ENCODE measurements at places on chromosomes 16 and 17.

DNA sequence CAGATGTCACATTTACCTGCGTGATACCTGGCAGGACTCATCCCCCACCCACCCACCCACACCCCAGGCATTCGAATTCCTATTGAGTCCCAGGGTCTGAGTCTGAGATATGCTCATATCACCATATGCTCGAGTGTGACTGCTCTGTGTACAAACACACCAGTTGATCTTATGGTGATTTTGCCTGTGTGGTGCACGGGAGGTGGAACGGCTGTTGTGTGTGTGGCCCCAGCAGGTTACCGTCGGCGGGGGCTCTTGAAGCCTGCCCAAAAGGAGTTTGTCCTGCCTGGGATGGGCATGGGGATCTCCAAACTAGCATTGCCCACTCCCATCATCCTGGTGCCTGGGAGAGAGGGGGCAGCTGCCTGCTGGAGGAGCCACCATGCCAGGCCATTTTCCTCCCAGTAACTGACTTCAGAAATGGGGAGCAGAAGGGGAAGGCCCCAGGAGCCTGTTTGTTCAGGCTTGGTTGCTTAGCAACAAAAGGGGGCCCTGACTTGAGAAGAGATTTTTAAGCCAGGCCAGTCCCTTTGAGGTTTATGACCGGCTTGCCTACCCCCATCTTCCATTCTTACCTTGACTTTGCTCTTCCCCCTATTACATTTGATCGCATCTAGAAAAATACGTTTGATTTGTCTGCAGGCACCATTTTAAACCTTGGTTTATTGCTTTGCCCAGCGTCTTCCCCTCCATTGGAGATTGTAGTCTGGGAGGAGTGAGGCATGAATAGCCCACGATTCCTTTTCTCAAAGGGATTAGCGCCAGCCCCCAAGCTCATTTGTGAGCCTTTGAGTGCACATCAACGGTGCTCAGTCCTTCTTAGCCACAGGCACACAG lies 217.7 kb downstream of the CCDC182 start:
- no peak for DNase-seq

DNA sequence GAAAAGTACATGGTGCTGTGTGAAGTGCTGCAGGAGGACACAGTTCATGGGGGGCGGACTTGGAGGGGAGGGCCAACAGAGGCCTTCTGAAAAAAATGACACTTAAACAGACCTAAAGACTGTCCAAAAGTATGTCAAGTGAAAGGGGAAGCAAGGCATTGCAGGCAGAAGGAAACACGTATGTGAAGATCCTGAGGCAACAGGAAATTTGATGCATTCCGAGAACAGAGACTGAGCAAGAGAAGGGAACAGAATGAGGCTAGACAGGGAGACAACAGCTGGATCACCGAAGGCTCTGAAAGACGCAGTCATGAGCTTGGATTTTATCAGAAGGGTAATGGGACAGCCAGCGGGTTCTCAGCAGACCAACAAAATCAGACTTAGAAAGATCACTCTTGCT lies 1.1 kb downstream of the IFT20 start:
- no peak for DNase-seq

DNA sequence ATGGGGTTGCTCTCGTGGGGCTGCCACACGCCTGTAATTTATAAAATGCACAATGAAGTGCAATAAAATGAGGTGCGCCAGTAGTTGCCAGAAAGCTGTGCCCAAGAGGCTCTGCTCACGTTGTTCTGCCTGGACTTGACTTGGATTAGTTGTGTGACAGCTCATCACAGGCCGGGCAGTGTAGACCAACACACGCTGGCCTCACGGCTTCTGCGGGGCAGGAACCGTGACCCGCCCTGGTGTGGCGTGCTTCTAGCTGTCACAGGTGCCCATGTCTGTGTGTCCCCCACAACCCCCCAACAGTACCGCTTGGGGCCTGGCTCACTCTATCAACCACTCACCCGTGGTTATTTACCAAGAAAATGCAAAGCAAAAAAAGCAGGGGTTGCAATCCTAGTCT lies 112.2 kb upstream of the ZNF750 start:
- no peak for DNase-seq

DNA sequence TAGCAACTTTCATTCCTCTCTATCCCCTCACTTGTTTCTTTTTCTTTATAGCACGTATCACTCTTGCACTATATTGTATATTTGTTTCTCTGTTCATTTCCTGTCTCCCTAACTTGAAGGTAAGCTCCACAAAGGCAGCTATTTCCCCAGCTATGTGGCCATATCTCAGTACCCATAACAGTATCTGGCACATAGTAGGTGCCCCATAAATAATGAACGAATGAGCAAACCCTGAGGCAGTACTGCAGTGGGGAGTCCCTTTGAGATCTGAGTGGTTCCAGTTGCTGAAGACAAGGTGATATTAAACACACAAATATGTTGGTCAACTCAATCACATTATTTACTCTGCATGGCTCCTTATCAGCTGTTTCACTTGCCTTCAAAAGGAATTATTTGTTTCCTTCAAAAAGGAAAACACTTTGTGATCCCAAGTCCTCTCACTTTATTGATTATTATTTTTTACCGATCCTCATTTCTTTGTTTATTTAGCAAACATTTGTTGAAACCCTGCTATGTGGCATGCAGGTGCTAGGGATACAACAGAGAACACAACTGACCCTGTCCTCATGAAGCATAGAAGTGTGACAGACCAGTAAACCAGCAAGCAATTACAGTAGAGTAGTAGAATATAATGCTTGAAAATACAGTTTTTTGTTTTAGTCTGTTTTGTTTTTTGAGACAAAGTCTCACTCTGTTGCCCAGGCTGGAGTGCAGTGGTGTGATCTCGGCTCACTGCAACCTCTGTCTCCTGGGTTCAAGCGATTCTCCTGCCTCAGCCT lies 5.7 kb upstream of the ADAP2 start:
- DNase-seq = no peak

DNA sequence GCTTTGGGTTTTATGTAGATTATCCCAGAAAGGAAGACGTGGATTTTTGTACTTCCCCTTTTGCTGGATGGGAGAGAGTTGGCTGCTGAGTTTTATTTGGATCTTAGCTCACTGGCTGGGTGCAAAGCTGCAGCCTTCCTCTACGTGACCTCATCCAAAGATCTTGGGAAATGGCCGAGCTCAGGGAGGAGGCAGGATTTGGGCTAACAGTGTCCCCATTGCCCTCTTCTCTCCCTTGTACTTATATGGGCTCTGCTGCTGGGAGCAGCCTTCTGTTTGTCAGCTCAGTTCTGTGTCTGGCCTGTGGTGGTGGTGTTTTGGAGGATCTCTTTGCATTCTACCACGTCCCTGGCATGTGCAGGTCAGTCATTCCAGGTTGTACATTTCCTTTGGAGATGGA lies 2.0 kb downstream of the AOC3 start:
- DNase-seq = no peak

DNA sequence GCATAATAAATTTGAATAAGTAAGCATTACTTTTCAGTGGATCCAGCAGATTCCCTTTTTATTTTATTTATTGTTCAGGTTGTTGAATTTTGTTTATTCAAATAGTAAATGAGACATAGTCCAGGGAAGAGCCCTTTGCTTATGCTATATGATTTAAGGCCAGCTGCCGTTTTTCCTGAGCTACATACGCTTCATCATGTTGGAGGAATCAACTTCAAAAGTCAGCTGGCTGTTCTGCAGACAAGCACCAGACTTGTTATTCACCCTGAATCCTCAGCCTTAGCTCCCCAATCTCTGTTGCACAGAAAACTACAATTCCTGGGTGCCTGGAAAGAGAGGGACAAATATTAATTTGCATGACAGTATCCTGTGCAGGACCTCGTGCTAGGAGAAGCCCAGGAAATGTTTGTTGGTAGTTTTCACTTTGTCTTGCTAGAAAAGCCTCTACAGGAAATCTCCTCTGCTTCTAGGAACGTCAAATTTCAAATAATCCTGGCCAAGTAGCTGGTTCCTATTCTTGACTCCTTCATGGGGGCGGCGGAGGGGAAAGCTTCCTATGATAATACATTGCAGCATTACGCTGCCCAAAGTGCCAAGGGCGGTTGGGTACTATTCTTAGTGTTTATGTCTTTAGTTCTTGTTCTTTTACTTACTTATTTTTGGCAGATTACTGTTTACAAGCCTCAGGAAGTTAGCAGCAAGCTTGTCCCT lies 101.6 kb downstream of the PRKCA start:
- DNase-seq = no peak

DNA sequence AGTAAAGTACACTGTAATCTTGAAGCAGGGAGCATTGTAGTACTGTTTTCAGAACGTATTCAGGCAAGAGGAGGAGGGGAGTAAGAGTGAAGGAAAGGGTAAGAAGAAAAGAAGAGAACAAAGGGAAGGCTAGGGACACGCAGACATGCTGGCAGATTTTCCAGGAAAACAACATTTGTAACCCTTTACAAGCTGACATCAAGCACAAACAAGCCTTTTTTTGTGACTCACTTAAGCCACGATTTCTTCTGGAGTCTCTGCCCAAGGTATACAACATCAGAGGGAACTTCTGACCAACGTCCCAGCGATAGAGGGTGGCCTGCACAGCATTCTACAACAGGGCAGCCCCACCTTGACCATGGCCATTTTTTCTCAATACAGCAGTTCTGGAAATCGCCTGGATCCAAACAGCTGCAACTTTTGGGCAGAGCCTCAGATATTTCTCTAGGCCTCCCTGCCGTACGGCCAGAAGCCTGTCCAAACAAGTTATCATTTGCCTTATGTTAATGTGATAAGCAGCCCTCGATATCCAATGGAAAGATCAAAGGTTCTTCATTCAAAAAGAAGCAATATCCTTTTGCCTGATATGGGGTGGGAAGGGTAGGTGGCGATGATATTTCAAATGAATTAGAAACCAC lies 247.3 kb downstream of the ZFHX3 start:
- no peak for DNase-seq

- no peak for DNase-seq
Observed at GRCh38 chr17:19750020-19750572, 2.0 kb upstream of the ALDH3A1 start.

DNA sequence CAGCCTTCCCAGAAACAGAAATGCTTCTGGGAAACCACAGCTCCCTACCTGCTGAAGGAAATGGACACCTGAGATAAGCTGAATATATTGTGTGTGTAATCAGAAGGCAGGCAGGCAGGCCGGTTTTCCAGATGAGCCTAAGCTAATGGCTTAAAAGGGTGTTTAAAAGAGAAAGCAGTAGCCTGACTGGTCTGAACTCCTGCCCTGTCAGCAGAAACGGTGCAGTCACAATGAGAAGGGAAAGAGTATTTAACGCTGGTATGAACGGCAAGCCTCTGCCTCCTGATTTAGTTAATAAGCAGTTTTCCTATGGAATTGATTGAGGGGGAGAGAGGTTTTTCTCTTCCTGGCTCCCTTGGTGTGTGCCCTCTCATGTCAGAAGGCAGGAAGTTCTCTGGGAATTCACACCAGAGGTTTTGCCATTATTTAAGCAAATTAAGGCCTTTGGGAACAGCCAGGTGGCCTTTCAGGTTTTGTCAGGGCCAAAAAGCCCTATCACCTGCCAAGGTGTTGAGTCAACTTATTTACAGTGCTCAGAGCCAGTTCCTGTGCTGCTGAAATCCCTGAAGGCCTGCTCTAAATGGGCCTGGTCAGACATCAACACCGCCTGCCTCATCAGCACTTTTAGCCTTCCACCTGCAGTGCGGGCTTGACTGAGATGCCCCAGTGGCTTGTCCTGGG lies 41.6 kb downstream of the CDH1 start:
- no peak for DNase-seq

DNA sequence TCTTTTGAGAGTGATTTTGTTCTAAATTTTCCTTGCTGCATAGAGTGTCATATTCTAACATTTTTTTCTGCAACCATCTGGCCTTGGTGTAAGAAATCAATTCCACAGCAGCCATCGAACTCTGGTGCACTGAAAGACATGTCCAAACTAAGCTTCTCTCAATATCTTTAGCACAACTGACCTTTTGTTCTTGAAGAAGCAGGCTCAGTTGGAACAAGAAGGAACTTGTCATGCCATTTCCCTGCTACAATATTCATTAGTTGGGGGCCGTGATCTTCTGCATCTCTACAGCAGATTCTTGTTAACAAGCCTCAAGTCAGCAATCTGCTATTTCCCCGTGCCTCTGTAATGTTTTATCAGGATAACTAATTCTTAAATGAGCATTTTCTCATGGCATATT lies 1305.6 kb downstream of the CDH11 start:
- DNase-seq = no peak

- DNase-seq = no peak
Observed at GRCh38 chr17:6867849-6868248, 36.3 kb upstream of the TEKT1 start.

GRCh38 chr16:47888142-47888541 lies 267.7 kb downstream of the ABCC12 start:
- DNase-seq = no peak

- DNase-seq = no peak
Observed at GRCh38 chr17:3982113-3982512, 17.9 kb upstream of the ATP2A3 start.

- DNase-seq = no peak
Observed at GRCh38 chr17:32783602-32784001, 93.3 kb downstream of the MYO1D start.

- no peak for DNase-seq
Observed at GRCh38 chr16:265002-265529, 10.7 kb downstream of the RGS11 start.

GRCh38 chr17:49730078-49730784 lies 22.5 kb upstream of the SLC35B1 start:
- no peak for DNase-seq

Measured in stimulated activated CD4-positive, alpha-beta T cell treated with anti-CD3 and anti-CD28 coated beads, Interleukin-15, amount 100 ng/mL, for 1 hour (primary cell).